ENCODE measurements at places on chromosomes 7 and 10.

GRCh38 chr7:87648316-87648715 lies 20.1 kb downstream of the RUNDC3B start:
- no peaks in the 10 kb centered on the region for H3K36me3 ChIP-seq
- DNase-seq, result no peak
- no peak overlapping the region for H3K4me3 ChIP-seq
- no peaks in the 10 kb centered on the region for H3K4me1 ChIP-seq
- H3K27me3 ChIP-seq, result no peaks in the 10 kb centered on the region
- no peak overlapping the region for H3K27ac ChIP-seq

- H3K4me1 ChIP-seq, result peaks cover 60% of the 10 kb centered on the region
- H3K27me3 ChIP-seq, result peaks cover 94% of the 10 kb centered on the region
- DNase-seq, result no peak
Observed at GRCh38 chr7:27189295-27189996, 4.4 kb upstream of the HOXA11 start.

DNA sequence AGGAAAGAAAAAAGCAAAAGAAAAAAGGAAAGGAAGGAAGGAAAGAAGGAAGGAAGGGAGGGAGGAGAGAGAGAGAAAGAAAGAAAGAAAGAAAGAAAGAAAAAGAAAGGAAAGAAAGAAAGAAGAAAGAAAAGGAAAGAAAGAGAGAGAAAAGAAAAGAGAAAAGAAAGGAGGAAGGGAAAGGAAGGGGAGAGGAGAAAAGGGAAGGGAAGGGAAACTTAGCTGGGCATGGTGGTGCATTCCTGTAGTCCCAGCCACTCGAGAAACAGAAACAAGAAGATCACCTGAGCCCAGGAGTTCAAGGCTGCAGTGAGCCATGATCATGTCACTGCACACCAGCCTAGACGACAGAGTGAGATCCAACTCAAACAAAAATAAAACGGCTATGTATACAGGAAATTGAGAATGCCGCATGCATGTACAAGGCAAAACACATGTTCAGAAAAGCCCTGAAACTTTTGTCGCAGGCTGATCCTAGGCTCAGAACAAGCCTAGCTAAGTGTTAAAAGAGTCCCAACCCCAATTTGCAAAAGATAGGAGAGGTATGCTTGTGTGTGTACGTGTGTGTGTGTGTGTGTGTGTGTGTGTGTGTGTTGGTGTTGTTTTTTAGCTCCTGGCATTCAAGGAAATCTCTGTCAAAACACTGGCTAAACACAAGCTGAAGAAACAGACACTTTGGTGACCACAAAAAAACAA lies 6.6 kb upstream of the NPC1L1 start:
- no peaks in the 10 kb centered on the region for H3K27me3 ChIP-seq
- no peaks in the 10 kb centered on the region for H3K36me3 ChIP-seq
- no peak for DNase-seq
- no peaks in the 10 kb centered on the region for H3K4me1 ChIP-seq

DNA sequence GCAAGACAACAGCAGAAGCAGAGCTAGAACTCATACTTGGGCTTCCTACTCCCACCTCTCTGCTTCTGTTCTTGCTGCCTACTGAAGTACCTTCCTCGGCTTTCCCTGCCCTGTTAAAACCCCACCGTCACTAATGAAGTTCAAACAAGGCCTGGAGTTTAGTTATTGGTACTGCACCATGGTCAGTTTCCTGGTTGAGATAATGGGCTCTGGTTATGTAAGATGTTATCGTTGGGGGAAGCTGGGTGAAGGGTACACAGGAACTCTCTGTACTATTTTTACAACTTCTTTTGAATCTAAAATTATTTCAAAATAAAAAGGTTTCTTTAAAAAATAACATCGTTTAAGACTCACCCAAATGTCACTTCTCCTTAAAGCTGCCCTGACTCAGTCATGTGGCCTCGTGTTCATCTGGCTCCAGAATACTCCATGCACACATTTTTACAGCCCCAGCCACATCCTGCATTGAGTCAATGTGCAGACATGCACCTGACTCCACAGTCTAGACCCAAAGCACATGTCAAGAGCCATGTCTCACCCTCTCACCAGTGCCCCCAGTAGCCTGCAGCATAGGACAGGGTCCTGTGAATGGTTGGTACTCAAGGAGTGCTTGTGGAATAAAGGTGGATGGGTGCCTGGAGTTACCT lies 36.9 kb upstream of the AQP1 start:
- H3K36me3 ChIP-seq, result no peaks in the 10 kb centered on the region
- no peak for DNase-seq
- no peak overlapping the region for H3K4me3 ChIP-seq
- no peaks in the 10 kb centered on the region for H3K27me3 ChIP-seq
- H3K27ac ChIP-seq, result no peak overlapping the region

- no peak for DNase-seq
- no peaks in the 10 kb centered on the region for H3K27me3 ChIP-seq
- no peak overlapping the region for H3K4me3 ChIP-seq
- H3K4me1 ChIP-seq, result no peaks in the 10 kb centered on the region
- H3K27ac ChIP-seq, result no peak overlapping the region
- no peaks in the 10 kb centered on the region for H3K36me3 ChIP-seq
Observed at GRCh38 chr7:115409682-115410433, 488.0 kb downstream of the MDFIC start.

- no peak for DNase-seq
- no peak overlapping the region for H3K4me3 ChIP-seq
- peak overlapping the region; percentile 35 for H3K27ac ChIP-seq
- H3K36me3 ChIP-seq, result peaks cover 34% of the 10 kb centered on the region
Observed at GRCh38 chr10:11183015-11183414, 165.3 kb downstream of the CELF2 start.

GRCh38 chr10:46546591-46547540 lies 9.6 kb downstream of the GPRIN2 start:
- no peak overlapping the region for H3K27ac ChIP-seq
- DNase-seq, result no peak
- H3K27me3 ChIP-seq, result no peaks in the 10 kb centered on the region
- H3K4me1 ChIP-seq, result no peaks in the 10 kb centered on the region
- no peaks in the 10 kb centered on the region for H3K36me3 ChIP-seq
- no peak overlapping the region for H3K4me3 ChIP-seq

DNA sequence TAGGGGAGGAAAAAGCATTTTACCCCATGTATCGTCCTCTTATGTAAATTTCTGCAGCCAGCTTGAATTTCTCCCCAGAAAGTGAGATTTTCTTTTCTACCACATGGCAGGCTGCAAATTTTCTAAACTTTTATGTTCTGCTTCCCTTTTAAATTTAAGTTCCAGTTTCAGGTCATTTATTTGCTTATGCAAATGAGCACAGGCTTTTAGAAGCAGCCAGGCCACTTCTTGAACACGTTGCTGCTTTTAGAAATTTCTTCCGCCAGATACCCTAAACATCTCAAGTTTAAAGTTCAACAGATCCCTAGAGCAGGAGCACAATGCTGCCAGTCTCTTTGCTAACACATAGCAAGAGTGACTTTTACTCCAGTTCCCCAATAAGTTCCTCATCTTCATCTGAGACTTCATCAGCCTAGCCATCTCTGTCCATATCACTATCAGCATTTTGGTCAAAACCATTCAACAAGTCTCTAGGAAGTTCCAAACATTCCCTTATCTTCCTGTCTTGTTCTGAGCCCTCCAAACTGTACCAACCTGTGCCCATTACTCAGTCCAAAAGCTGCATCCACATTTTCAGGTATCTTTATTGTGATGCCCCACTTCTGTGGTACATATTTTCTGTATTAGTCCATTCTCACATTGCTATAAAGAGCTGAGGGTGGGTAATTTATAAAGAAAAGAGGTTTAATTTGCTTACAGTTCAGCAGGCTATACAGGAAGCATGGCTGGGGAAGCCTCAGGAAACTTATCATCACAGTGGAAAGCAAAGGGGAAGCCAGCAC lies 16.3 kb downstream of the EZH2 start:
- no peaks in the 10 kb centered on the region for H3K4me1 ChIP-seq
- H3K27me3 ChIP-seq, result no peaks in the 10 kb centered on the region
- no peak for DNase-seq
- H3K4me3 ChIP-seq, result no peak overlapping the region
- H3K36me3 ChIP-seq, result no peaks in the 10 kb centered on the region

DNA sequence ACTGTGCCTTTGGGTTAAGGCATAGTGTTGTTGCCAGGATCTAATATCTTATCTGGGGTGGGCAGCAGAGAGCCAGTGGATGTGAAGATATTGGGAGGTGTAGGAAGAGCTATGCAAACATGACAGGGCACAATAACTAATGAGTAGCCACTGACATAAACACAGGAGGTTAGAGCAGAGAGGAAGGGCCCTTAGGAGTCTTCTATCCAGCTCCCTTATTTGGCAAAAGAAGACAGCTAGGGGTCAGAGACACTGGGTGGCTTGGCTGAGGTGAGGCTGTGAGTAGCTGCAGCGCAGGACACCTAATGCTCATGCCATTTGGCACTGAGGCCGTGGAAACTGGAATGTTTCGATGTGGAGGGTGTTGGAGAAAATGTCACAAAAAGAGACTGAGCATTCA lies 176.3 kb upstream of the TCF7L2 start:
- no peaks in the 10 kb centered on the region for H3K36me3 ChIP-seq
- no peaks in the 10 kb centered on the region for H3K27me3 ChIP-seq
- no peak overlapping the region for H3K27ac ChIP-seq
- DNase-seq, result no peak
- H3K4me3 ChIP-seq, result no peak overlapping the region
- no peaks in the 10 kb centered on the region for H3K4me1 ChIP-seq

DNA sequence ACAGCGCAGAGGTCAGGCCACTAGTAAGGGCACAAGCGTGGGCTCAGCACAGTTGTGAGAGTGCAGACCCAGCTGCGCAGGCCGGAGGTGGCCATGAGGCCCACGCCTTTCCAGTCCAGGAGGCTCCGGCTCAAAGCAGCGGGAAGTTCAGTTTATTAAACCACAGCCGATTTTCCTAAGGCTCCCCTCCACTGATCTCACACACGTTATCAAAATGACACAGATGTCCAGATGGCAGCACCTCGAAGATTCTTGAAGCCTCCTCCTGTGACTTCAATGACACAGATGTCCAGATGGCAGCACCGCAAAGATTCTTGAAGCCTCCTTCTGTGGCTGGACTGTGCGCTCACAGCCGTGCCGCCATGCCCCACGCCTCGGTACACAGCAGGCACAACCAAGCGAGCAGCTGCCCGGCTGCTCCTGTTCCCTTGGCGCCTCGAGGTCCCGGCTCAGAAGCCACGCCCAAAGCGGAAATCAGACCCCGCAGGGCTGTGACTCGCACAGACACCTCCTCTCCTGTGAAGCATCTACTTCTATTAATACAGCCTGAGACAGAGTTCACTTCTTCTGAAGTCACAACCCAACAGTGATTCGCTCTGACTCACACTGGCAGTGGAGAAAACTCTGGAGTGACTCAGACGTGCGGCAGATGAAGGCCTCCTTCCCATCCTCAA lies 122.7 kb downstream of the MAD1L1 start:
- H3K4me1 ChIP-seq, result no peaks in the 10 kb centered on the region
- no peak overlapping the region for H3K4me3 ChIP-seq
- no peak for DNase-seq
- H3K27ac ChIP-seq, result no peak overlapping the region
- H3K36me3 ChIP-seq, result no peaks in the 10 kb centered on the region
- no peaks in the 10 kb centered on the region for H3K27me3 ChIP-seq

GRCh38 chr7:139108266-139109187 lies 993 bp downstream of the ZC3HAV1 start:
- H3K4me3 ChIP-seq, result peak overlapping the region; percentile 86
- H3K27ac ChIP-seq, result peak overlapping the region; percentile 88
- peaks cover 12% of the 10 kb centered on the region for H3K36me3 ChIP-seq

DNA sequence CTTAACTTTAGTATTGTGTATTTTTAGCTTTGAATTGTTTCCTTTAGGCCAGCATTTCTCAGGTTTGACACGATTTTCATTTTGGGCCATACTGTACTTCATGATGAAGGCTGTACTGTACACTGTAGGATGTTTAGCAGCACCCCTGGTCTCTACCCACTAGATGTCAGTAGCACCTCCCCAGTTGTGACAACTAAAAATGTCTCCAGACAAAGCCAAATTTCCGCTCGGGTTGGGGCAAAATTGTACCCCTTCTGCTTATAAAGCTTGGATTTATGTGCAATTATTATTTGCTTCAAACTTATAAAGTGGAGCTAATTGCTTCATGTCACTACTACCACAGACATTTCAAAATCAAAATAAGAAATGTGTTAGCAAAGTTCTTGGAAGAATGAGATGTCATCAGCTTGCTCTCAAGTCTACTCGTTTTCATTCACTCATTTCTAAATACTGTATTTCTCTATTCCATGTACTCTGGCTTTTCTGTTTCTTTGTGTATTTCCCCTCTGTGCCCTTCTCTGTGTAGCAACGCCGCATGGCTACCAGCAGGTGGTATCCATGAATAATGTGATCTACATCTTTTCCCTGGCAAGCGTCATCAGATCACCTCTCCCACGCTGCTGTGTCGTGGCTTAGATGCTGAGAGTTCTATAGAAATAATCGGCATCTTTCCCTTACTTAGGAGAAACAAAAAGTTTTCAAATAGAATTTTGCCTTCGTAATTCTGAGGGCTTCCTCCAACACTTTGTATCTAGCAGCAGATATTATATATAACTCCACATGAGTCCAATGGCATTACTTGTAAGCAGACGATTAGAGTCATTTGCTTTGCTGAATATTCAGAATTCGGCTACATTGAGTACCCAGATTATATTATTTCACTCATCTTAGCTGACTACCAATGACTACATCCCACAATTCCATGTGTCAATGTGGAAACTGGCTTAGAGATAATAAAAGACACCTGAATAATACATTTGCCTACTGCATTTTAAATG lies 47.8 kb upstream of the CALCR start:
- H3K27ac ChIP-seq, result no peak overlapping the region
- H3K27me3 ChIP-seq, result no peaks in the 10 kb centered on the region
- no peak overlapping the region for H3K4me3 ChIP-seq
- DNase-seq, result no peak
- no peaks in the 10 kb centered on the region for H3K36me3 ChIP-seq

GRCh38 chr10:93859049-93859655 lies 34.6 kb upstream of the SLC35G1 start:
- no peaks in the 10 kb centered on the region for H3K36me3 ChIP-seq
- H3K27ac ChIP-seq, result no peak overlapping the region
- DNase-seq, result no peak
- no peak overlapping the region for H3K4me3 ChIP-seq

DNA sequence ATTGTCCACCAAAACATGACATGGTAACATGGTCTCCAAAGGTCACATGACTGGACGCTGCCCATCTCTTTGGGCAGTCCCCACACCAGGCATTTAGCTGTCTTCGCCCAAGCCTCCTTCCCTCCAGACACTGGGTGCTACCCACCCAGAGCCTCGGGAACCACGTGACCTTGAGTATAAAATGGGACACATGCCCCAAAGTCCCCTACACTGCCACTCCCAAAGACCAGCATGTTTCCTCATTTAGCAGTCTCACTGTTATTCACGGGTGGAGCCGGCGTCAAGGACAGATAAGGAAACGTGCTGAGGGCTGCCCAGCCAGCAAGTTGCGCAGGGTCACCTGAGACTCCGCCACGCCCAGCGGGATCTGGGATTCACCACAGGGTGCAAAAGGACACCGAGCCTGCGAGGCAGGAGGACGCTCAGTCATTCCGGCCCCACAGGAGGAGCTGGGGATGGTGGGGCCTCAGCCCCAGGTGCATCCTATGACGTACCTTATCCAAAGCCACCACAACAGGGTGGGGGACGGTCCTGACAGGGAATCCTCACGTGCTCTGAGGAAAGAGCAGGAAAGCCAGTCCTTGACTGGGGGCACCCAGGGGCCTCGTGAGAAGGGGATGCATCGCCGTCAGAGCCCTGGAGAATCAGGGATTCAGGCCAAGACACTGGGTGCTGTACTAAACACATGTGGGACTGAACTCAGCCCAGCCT lies 226.9 kb downstream of the TNS3 start:
- no peaks in the 10 kb centered on the region for H3K4me1 ChIP-seq
- H3K27me3 ChIP-seq, result no peaks in the 10 kb centered on the region
- H3K4me3 ChIP-seq, result no peak overlapping the region
- DNase-seq, result no peak
- H3K36me3 ChIP-seq, result no peaks in the 10 kb centered on the region

- no peak for DNase-seq
- peaks cover 13% of the 10 kb centered on the region for H3K27me3 ChIP-seq
- H3K27ac ChIP-seq, result no peak overlapping the region
Observed at GRCh38 chr10:19811540-19811939, 4.7 kb upstream of the PLXDC2 start.
